ENCODE measurements at places on chromosomes 13 and 19.

DNA sequence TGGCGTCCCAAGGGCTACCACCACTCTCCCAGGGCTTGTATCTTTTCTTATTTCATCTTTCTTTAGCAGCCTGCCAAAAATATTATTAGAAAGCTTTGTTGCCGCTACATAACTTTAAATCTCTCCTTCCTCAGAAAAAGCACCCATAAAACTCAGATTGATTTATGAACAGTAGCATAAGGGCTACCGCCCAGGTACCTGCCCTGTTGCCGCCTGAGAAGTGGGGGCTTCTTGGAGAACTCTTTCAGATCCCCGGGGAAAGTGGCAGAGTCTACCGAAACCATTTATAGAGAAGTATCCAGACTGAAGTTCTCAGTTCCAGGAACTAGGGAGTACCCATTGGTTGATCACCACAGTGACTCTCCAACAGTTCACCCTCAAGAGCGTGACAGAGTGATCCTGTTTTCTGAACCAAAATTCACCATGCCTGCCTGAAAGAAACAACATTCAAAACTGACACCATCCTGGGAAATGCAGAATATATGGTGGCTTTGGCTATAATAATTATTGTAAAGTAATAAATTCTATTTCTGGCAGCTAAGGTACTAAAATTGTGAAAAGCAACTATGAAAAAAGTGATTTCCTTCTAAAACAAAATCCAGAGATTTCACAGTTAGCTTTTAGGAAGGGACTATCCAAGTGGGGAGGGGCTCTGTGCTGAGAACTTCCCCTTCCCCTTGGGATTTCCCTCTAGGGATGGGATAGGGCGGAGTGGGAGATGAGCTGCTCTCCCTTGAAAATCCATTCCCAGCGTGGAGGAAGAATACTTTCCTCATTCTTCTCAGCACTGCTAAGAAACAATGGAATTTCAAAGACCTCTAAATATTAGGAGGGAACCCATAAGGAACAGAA, 877 bp upstream of the N4BP2L1 start:
- DNase-seq: no peak

GRCh38 chr13:41603917-41604316, 146.6 kb downstream of the RGCC start:
- DNase-seq: peak; percentile 1

DNA sequence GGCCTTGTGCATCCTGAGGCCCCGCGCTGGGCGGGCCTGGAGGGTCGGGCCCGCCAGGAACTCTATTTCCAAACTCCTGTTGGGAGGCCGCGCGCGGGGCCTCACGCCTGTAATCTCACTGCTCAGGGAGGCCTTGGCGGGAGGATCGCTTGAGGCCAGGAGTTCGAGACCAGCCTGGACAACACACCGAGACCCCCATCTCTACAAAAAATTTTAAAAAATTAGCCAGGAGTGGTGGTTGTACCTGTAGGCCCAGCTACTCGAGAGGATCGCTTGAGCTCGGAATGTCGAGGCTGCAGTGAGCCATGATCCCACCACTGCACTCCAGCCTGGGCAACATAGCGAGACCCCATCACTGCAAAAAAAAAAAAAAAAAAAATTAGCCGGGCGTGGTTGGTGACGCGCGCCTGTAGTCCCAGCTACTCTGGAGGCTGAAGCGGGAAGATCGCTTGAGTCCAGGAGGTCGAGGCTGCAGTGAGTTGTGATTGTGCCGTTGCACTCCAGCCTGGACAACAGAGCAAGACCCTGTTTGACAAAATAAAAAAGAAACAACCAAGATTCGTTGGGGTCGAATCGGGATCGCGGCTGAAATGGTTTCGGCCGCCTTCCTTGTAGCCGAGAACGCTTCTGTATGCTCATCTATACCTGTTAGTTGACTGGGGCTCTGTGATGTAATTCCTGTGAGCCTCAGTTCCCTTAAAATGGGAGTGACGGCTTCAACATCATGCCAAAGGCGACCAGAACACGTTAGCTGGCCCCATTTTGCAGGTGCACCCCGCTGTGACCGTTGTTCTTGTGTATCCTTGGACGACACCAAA, 636 bp downstream of the SF3A2 start:
- no peak for DNase-seq

DNA sequence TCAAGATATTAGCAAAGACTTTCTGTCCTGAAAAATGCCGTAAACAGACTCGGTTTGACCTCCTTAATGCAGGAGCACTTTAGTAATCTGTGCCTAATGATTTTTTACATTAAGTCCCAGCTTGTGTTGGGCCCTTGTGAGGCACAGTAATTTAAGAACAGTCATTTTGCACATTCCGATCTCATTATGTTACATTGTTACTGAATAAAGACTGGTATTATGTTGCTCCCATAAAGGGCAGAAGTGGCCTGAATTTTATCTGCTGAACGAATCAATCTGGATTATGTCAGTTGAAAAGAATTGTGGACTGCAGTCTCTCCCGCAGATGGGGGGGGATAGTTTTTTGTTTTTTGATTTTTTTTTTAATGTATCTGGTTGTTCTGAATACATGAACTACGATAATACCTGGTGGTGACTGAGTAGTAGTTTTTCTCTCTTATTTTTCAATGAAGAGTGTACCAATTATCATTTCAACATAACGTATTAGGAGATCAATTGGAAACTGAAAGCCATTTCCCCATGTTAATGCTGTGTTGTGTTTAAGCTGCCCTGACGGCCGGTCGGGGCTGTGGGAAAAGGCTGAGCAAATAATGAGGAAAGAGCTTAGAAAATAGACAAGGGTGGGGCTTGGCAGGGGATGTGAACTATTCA, 290.2 kb downstream of the ZNF536 start:
- DNase-seq: no peak

GRCh38 chr19:45752639-45753038, 16.4 kb downstream of the SIX5 start:
- no peak for DNase-seq

- DNase-seq: no peak
Measured at GRCh38 chr13:107450431-107450830, 764.9 kb downstream of the LIG4 start.

DNA sequence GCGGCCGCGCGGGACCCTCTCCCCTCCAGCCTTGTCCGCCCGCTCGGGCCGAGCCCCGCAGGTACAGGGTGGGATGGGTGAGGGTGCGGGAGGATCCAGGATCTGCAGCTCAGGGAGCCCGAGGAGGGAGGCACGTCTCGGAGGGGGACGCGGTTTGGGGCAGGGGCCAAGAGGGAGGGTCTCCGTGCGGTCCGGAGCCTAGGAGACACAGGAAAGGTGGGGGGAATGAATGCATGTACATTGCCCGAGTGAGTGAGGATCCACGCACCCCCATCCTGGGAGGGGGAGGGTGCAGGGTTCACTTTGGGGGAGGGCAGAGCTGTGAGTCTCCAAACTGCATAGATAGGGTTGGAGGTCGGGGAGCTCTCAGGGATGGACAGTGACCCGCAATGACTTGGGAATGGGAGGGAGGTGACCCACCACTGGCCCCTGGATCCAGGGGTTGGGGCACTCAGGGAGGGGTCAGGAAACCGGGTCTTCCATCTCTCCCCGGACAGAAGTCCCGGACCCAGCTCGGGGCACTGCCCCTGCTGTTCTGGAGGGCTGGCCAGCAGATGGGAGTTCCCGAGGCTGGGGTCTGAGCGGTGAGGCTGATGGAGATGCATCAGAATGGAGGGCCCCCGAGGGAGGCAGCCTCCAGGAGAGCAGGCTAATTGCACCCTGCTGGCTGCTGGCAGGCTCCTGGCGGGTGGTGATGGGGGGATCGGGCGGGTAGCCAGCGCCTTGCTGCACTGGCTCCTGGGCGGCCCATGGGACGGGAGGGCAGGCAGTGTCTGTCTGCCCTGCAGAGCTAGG, 547 bp downstream of the KCNN1 start:
- DNase-seq: no peak

- peak; percentile 47 for DNase-seq
Measured at GRCh38 chr13:28138012-28138755, at the start of gene PAN3. Gene PAN3 (plus strand): TSS chr13:28138545. CDS start chr13:28138658, 113 bp downstream.

DNA sequence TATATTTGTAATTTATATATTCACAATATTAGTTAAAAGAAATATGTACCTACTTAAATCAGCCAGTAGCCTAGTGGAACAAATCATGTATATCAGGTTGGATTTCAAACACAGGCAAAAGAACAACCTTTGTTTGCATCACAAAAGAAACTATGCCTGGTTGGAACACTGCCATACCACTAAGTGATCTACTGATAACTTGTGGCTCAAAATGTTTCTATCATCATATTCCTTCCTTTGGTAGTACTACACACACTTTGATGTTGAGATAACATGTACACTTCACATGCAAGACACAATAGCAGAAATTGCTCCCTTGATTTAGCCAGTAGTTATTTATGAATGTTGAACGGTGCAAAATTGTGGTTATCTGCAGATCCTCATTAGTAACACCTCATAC, 146.0 kb upstream of the GPC6 start:
- no peak for DNase-seq

- no peak for DNase-seq
Measured at GRCh38 chr19:18110609-18111232, 13.1 kb downstream of the MAST3 start.

GRCh38 chr13:68895696-68896095, 1211.9 kb upstream of the ATXN8OS start:
- no peak for DNase-seq

DNA sequence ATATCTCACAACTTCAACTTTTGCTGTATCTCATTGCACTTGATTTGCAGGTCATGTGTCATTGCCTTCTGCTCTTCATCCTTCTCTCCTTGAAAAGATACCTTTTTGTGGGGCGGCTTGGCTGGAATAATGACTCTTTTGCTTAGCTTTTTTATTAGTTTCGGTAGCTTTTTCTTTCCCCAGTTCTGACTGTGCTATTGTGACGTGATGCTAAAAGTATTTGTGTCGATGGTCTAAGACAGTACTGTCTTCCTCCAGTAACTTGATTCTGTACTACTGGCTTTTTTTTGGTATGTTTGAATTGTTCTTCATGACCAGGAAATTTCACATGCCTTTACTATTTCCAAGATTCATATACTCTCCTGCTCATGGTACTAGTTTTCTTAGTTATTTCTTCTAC, 63.1 kb downstream of the SLITRK1 start:
- DNase-seq: no peak

- DNase-seq: no peak
Measured at GRCh38 chr13:85671336-85671735, 127.9 kb downstream of the SLITRK6 start.

GRCh38 chr13:81778350-81778749, 1437.4 kb upstream of the SPRY2 start:
- no peak for DNase-seq

- DNase-seq: no peak
Measured at GRCh38 chr19:38977445-38978325, 2.1 kb upstream of the FBXO17 start.

- DNase-seq: no peak
Measured at GRCh38 chr19:58395979-58396627, 647 bp downstream of the RNF225 start.

GRCh38 chr19:10552510-10553053, 8.9 kb downstream of the ATG4D start:
- DNase-seq: peak; percentile 17

GRCh38 chr13:112067871-112068539, 1.1 kb downstream of the SOX1 start:
- DNase-seq: no peak

GRCh38 chr13:25811506-25811905, 240.3 kb downstream of the SHISA2 start:
- no peak for DNase-seq

DNA sequence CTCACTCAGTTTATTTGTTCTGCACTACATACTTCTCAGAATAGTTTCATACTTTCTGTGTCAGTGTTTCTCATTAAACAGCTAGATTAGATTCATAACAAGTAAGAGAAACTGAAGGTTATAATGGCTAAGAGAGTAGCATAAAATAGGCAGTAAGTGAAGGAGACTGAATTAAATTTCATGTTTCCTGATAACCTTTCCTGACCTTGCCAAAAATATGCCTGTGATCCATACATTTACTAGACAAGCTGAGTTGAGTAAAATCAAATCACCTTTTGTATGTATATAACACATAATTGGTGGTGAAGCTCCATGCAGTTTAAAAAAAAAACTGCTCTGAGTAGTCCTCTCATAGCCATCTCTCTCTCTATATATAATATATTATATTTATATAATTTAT, 545.3 kb upstream of the PCDH20 start:
- DNase-seq: no peak

DNA sequence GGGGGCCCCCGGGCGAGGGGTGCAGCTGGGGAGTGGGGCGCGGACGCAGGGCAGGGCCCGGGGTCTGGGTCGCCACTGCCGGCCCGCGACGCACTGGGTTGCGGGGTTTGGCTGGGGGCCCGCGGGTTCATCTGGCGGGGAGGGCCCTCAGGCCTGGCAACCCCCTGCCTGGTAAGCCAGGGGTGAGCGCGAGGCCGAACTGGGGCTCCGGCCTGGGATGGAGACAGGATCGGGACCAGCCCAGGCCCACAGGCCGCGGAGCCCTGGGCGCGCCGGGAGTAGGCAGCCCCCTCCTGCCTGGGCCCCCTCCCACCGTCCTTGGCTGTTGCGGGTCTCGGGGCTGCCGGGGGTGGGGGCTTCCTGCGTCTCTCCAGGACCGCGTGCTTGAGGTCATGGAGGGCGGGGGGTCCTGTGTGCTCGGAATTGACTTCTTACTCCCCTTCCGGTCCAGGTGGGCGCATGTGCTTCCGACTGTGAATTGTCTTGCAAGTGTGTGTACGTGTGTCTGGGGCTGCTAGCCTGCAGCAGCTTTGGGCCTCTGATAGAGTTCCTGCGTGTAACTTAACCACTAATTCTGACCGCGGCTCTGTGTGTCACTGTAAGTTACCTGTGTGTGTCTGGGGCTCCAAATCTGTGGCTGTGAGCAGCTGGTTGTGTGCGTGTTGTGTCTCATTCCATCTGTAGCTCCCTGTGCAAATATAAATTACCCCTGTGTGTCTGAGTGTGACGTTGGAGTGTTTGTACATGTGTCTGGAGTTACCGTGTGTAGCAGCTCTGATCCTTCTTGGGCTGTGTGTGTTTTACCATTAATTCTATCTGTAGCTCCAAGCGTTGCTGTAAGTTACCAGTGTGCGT, 751 bp downstream of the GRAMD1A start:
- no peak for DNase-seq

GRCh38 chr13:61779456-61779855, 363.8 kb upstream of the PCDH20 start:
- DNase-seq: no peak

- DNase-seq: no peak
Measured at GRCh38 chr13:112905619-112905989, 63.4 kb upstream of the MCF2L start.

GRCh38 chr13:94706843-94707399, 5.4 kb downstream of the SOX21 start:
- DNase-seq: no peak

GRCh38 chr13:40440990-40441820, 225.2 kb downstream of the FOXO1 start:
- peak; percentile 14 for DNase-seq
